Epithelial cell of proximal tubule (primary cell): ENCODE measurements at places on chromosomes 3 and 15. TPM values are rescaled to one million over a fixed set of nuclear protein-coding genes. Genes with fewer than 3 reads are reported as not detected.

- DNase-seq = no peak
Observed at GRCh38 chr15:64749167-64749566, 26.2 kb downstream of the RBPMS2 start.

GRCh38 chr3:18301781-18302180 lies 123.4 kb downstream of the SATB1 start:
- DNase-seq = no peak

TUBGCP5 gene
- total RNA-seq = 14.8 and 23.6 TPM in 2 replicates

AGTR1 gene
- 0.12 and 0.14 TPM in 2 replicates for total RNA-seq

DNA sequence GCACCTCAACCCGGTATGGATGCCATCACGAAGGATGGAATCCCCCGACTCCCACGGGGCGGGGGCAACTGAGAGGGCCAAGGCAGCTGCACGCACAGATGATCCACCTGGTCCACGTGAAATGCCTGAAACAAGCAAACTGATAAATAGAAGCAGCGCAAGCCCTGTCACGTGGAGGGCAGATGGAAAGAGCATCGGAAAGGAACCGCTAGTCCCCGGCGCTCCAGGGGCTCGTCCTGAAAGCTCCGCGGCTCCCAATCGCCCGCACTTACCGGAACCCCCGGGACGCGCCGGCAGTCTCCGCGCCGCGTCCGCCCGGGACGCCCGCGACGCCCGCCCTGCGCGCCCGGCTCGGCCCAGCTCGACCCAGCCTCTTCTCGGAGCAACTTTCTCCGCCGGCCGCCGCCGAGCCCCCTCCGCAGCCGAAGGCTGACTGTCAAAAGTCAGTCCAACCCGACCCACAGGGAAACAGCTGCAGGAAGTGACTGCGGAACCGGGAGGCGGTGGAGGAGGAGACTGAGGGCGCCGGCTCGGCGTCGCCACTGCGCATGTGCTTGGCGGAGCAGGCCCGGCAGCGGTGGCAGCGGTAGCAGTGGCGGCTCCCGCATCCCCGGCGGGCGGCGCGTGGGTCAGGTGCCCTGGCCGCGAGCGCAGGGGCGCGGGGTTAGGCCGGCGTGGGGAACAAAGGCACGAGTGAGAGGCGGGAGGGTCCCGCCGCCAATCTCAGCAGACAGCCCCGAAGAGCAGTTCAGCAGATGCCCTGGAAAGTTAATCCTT lies at the start of gene ZMAT3:
ZMAT3 (minus strand) TSS at position 487 of the 777 bp plus-strand sequence. CDS start 4,057 bp downstream, outside the sequence.
- DNase-seq = no peak

C15orf39 gene
- 9.6 and 13.7 TPM in 2 replicates for total RNA-seq

- DNase-seq = no peak
Observed at GRCh38 chr3:49387721-49388120, 24.1 kb downstream of the RHOA start.

DNA sequence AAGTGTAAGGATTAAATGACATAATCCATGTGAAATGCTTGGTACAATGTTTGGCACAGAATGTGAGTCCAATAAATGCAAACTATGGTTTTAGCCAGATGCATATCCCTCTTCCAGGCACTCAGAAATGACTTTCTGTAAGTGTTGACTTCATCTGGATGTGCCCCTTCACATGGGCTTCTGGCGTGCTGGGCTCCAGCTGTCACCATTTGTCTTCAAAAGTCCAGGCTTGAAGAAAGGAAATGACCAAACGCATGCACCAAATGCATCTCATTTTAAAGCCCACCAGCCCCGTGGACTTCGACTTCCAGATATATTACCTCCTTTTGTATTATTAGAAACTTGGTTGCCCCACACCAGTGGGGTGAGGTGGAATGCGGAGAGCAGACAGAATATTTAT lies 23.7 kb downstream of the CRYGS start:
- no peak for DNase-seq

GRCh38 chr3:159856590-159857104 lies 132.0 kb upstream of the IL12A start:
- no peak for DNase-seq

ERICH6 gene
- total RNA-seq = not detected in 2 replicates

ST3GAL6 gene
- 1.8 and 3.9 TPM in 2 replicates for total RNA-seq

CTXN2 gene
- total RNA-seq = not detected in 2 replicates

DNA sequence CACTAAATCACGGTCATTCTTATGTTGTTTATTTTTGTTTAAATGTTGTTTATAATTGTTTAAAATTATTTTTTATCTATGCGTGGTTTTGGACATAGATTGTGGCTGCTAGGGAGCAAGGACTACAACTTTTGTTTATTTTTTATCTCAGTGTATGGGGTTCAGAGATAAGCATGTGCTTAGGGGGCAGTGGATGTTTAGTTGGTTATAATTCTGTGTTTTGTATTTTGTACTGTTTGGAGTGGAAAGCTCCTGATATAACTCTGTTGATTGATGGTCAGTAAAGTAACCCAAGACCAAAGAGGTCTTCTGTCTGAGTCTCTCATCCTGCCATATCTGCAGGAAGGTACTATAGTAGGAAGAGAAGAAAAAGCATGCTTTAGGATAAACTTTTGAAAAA lies 36.5 kb upstream of the NPHP3 start:
- no peak for DNase-seq

ZDHHC3 gene
- 38.9 and 65.8 TPM in 2 replicates for total RNA-seq

- peak; percentile 93 for DNase-seq
Observed at GRCh38 chr3:49786357-49787181, at the start of gene IP6K1. Gene IP6K1 (minus strand): TSS chr3:49786542. CDS start chr3:49748040, 38,502 bp downstream.

MCF2L2 gene
- 0.58 and 0.87 TPM in 2 replicates for total RNA-seq

IL12A gene
- total RNA-seq = 2.9 and 8.1 TPM in 2 replicates

DPH3 gene
- total RNA-seq = 12.6 and 19.0 TPM in 2 replicates

DNA sequence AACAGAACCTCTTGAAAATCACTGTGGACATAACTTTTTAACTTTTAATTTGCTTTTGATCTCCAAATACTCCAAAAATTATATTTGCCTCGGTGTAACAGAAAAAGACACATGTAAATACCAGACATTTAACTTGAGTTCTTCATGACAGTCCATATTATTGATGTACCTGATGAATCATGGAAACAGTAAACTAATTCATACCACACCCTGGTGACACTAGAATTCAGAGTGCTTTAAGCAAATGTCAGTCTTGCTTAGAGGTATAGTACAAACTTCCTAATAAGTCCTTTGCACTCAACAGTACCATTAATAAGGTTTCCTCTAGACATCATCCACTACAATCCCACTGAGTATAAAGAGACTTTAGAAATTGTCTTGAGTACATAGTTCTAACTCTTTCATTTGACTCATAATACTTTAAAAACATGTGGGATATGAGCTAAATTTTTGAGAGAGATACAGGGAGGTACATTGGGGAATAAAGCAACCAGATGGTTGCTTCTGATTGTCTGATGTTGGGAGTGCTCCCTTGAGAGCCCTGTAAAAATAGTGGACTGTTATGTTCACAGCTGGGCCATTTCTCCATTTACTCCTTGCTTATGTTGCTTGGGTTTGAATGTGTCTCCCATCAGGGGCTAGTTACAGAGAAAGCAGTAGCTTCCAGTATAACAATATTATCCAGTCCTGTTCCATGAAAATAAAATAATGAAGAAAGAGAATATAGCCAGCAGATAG lies 175.7 kb downstream of the ALCAM start:
- DNase-seq = no peak

GRCh38 chr3:12681943-12682390 lies 18.1 kb upstream of the RAF1 start:
- DNase-seq = no peak

LEKR1 gene
- 0.06 and 0.43 TPM in 2 replicates for total RNA-seq
